ENCODE measurements at places on chromosomes 1 and 21.

DNA sequence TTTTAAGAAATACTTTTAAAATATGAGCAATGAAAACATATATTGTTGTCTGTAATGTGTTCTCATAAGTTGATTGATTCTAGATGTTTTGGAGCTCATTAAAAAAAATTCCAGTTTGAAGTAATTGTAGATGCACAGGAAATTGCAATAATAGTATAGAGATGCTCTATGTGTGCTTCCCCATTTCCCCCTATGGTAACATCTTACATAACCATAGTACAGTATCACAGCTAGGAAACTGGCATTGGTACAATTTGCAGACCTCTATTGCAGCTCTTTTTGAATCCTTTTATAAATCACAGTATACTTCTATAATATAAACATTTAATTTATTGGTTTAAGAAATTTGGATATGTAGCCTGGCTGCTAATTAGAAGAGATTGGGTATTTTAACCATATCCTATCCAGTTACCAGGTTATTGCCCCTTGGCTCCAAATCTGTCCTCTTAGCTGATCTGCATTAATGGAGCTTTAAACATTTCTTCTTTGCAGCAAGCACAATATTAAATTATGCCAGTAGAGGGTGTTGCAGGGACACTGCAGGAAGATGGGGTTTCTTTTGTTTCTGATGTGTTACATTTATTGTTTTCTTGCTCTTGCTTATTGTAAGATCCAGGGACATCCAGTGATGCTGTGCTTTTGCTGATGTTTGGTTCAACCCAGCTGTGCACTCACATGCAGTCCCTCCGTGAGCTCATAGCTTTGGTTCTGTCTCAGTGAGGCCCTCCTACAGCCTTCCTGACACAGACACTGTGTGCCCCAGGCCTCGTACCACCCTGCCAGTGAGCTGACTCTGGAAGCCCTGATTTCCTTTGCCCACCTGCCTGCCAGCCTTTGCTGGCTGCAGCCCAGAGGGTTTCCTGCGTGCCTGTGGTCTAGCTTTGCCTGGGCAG is 103.3 kb downstream of the RABGAP1L start:
- peak; percentile 58 for DNase-seq

- peak; percentile 64 for DNase-seq
Measured at GRCh38 chr1:67784545-67785186, 48.6 kb downstream of the GNG12 start.

GRCh38 chr1:69898403-69898947 is 306.9 kb downstream of the LRRC40 start:
- DNase-seq: no peak

- peak; percentile 15 for DNase-seq
Measured at GRCh38 chr1:71667216-71667615, 586.4 kb upstream of the ZRANB2 start.
